NCI-H187 treated with DMSO at 0.1 percent for 48 hours (cell line): ENCODE measurements at places on chromosomes 4 and X.

DNA sequence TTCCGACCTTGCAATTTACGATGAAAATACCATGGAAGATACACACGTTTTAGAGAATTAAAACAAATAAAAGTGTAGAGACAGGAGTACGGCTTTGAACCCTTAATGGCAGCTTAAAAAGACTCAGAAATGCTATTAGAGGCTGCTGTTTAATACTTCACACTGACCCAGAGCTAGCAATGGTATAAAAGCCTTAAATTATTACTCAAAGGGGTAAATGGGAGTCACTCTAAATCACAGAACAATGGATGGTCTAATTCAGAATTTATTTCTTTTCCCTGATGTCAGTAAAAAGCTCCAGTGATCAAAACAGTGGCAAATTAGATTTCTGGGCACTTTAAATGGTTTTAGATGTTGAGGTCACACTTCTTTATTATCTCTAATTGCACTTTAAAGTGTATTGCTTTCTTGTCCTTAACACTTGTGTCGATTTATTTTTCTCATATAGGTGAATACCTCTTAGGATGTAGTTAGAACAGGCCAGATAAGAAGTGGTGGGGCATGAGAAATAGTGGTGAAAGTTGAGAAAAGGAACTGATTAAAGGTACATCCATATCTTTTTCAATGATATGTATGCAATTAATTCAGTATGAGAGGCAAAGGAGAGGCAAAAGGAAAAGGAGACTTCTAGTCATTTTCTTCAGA is 252.4 kb upstream of the ANKRD50 start:
- no peak for DNase-seq

- no peak for DNase-seq
These were observed 14.6 kb downstream of the LETM1 start for GRCh38 chr4:1841201-1841886.

- no peak for DNase-seq
These were observed 21.9 kb upstream of the EMCN start for GRCh38 chr4:100539706-100540105.

- DNase-seq, result no peak
These were observed 177.8 kb upstream of the ATP6AP2 start for GRCh38 chrX:40402831-40403533.

DNA sequence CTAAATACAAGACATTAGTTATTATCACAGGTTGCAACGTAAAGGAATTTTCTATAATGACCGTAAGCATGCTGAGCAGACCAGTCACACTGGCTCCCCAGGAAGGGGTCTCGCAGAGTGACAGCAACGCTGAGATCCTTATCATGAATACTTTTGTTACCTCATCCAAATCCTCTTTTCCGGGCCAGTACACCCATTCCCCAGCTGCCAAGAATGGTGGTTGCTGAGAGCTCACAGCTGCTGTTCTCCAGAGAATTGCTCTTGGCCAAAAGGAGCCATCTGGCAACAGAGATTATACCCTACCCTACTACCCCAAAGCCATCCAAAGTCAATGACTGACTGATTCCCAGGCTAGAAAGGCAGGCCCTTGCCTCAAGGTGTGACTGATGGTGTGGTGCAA is 91.6 kb downstream of the FUNDC1 start:
- DNase-seq, result no peak
